Activated CD4-positive, alpha-beta T cell treated with anti-CD3 and anti-CD28 coated beads, Interleukin-2, amount 10 ng/mL, durations not matched to agents 24 days and 14 days (primary cell): ENCODE measurements at places on chromosomes 5 and 9. TPM values are rescaled to one million over a fixed set of nuclear protein-coding genes. Genes with fewer than 3 reads are reported as not detected.

DNA sequence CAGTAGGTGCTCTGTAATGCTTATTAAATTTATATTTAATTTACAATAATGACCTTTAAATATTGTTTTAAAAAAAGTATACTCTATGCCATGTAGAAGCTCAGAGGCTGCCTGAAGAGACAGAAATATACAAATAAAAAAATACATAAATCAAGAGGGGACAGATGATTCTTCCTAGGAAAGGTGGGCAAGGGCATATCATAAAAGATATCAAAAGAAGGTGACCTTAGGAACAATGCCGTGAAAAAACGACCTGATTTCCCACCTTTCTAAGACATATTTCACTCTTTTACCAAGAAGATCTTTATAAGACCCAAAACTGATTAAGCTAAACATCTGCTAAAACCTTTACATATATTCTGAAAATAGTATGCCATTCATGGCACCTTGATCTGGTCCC lies 128.9 kb downstream of the NFIB start:
- H3K27ac ChIP-seq = no peak overlapping the region
- no peaks in the 10 kb centered on the region for H3K36me3 ChIP-seq
- no peaks in the 10 kb centered on the region for H3K4me1 ChIP-seq
- H3K4me3 ChIP-seq = no peak overlapping the region
- no peak for DNase-seq

DNA sequence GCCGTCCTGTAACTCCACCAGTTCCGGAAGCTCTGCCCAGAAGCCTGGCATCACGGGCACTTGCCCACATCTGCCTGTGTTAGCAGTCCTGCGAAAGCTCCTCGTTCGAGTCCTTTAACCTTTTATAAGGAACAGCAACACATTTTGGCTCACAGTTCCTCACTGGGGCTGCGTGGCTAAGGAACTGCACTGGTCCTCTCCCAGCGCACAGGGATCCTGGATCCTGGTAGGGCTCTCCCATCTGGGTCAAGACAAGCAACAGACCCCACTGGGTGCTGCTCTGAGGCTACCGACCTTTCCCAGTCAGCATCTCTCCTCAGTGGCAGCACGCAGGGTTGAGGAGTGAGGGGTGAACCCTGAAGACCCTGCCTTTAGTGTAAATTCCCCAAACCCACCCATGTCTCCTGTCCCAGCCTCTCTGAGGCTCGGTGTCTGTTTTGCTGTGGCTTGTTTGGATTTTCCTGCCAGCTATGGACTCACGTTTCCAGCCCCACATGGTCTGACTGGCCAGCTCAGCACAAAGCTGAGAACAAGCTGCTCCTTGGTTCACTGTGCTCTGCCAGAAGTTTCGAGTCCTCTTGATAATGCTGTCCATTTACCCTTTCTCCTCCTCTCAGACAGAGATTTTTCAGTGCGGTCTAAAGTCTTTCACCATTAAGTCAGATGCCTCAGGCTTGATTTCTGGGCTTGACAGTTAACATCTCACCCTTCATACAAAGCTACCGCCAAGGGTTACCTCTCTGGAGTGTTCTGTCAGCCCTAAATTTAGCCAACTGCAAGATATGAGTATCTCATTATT lies 80.0 kb downstream of the AK8 start:
- H3K27me3 ChIP-seq = peaks cover 38% of the 10 kb centered on the region
- no peak for DNase-seq
- H3K4me3 ChIP-seq = no peak overlapping the region
- no peaks in the 10 kb centered on the region for H3K4me1 ChIP-seq
- no peak overlapping the region for H3K27ac ChIP-seq

GRCh38 chr9:90847971-90848370 lies 46.4 kb downstream of the SYK start:
- no peak overlapping the region for H3K27ac ChIP-seq
- no peaks in the 10 kb centered on the region for H3K4me1 ChIP-seq
- H3K4me3 ChIP-seq = no peak overlapping the region

- H3K36me3 ChIP-seq = no peaks in the 10 kb centered on the region
- no peak overlapping the region for H3K4me3 ChIP-seq
- no peak overlapping the region for H3K27ac ChIP-seq
Measured at GRCh38 chr9:107945961-107946360, 456.4 kb upstream of the KLF4 start.

DNA sequence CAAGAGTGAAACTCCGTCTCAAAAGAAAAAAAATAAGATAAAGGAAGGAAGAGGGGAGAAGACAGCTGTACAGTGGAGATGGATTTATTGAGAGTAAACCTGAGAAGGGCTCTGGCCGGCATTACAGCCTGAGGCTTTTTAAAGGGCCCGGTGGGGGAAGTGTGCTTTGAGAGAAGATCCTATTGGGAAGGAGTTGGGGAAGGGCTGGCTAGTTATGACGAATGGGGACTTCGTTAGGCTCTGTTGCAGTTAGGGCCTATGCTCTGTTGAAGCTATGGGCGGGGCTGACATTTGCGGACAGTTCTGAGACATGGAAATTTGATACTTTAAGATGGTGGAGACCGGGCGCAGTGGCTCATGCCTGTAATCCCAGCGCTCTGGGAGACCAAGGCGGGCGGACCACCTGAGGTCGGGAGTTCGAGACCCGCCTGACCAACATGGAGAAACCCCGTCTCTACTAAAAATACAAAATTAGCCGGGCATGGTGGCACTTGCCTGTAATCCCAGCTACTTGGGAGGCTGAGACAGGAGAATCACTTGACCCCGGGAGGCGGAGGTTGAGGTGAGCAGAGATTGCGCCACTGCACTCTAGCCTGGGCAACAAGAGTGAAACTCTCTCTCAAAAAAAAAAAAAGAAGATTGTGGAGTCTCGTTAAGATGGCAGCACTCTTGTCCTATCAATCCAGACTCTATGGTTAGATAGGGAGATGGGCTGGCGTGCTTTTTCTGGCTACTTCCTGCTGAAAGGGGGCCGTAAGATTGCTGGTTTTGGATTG lies 33.2 kb downstream of the C9orf50 start:
- peaks cover 48% of the 10 kb centered on the region for H3K4me1 ChIP-seq
- peak overlapping the region; percentile 54 for H3K27ac ChIP-seq
- no peak for DNase-seq
- no peak overlapping the region for H3K4me3 ChIP-seq
- H3K36me3 ChIP-seq = peaks cover 6% of the 10 kb centered on the region

DNA sequence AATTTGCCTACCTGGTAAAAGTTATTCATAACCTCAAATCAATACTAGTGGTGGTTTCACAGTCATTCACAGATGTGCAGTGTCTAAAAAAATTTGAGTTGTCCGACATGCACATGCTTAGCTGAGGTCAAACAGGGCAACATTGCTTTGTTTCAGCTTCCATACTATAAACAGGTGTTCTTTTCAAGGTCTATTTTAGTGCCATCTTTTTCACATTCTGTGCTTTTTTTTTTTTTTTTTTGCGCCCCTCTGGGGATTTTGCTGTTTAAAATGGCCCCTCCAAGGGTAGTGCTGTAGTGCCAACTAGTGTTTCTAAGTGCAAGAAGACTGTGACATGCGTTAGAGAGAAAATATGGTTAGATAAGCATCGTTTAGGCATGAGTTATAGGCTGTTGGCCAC lies 14.5 kb downstream of the PHAX start:
- DNase-seq = no peak
- no peak overlapping the region for H3K4me3 ChIP-seq
- H3K27me3 ChIP-seq = no peaks in the 10 kb centered on the region
- no peak overlapping the region for H3K27ac ChIP-seq
- H3K36me3 ChIP-seq = peaks cover 45% of the 10 kb centered on the region
- peaks cover 10% of the 10 kb centered on the region for H3K4me1 ChIP-seq

The SPATA31A5 gene
- not detected in 2 replicates for total RNA-seq

The SLC9A3 gene
- total RNA-seq = 3.0 and 3.3 TPM in 2 replicates

The UNC5A gene
- not detected in 2 replicates for total RNA-seq
